ENCODE measurements at places on chromosomes 3 and 15.

DNA sequence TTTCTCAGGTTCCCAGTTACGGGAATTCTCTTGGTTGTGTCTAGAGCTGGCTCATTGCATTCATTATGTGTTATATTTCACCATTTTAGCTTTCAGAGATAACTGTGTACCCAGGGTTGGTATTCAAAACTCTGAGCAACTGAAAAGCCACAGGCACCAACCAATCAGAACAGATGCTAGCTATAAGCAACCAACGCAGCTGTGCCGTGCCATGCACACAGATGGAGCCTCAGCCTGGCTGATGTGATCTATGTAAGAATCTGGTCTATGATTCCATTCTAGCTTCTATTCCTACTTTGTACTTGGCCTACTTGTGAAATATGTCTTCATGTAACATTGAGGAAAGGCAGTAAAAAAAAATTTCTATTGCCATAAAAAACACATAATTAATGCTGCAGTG lies 95.0 kb upstream of the CCDC80 start:
- DNase-seq = no peak

GRCh38 chr3:24502690-24503089 lies 8.0 kb upstream of the THRB start:
- DNase-seq = no peak

DNA sequence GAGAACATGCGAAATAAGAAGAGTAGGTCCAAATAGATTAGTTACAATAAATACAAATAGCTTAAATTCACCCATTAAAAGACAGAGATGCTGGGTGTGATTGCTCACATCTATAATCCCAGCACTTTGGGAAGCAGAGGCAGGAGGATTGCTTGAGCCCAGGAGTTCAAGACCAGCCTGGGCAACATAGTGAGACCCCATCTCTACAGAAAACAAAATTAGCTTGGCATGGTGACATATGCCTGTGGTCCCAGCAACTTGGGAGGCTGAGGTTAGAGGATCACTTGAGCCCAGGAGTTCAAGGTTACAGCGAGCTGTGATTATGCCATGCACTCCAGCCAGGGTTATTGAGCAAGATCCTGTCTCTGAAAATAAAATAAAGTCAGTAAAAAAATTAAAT lies 109.1 kb upstream of the WNT5A start:
- no peak for DNase-seq

DNA sequence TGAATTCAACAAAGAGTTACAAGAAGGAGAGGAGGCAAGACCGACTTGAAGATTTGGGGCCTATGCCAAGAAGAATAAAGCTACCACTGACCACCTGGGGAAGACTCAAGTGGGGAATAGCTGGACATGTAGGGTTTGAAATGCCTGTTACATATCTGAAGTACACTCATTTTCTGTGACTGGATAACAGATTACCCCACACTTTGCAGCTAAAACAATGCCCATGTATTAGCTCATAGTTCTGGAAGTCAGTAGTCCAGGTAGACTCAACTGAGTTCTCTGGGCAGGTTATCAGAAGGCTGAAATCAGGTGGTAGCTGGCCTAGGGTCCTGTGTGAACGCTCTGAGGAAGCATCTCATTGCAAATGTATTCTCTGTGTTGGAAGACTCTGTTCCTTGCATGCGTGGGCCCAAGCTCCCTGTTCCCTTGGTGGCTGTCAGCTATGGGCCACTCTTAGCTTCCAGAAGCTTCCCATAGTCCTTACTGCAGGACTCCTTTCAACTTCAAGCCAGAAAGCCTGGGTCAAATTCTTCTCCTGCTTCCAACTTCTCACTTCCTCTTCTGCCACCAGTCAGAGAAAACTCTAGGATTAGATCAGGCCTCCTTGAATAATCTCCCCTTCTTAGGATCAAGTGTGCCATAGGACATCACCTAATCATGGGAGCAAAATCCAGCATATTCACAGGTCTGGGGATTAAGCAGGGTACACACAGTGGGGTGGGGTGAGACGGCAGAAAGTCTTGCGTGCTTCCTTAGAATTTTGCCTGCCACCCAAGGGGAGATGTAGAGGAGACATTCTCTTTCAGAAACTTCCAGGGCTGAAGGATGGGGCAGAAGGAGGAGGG lies 187.8 kb downstream of the SHQ1 start:
- DNase-seq = no peak

GRCh38 chr15:65363766-65364165 lies 14.0 kb downstream of the IGDCC3 start:
- DNase-seq = no peak

GRCh38 chr3:157713101-157713500 lies 209.9 kb upstream of the VEPH1 start:
- DNase-seq = no peak

DNA sequence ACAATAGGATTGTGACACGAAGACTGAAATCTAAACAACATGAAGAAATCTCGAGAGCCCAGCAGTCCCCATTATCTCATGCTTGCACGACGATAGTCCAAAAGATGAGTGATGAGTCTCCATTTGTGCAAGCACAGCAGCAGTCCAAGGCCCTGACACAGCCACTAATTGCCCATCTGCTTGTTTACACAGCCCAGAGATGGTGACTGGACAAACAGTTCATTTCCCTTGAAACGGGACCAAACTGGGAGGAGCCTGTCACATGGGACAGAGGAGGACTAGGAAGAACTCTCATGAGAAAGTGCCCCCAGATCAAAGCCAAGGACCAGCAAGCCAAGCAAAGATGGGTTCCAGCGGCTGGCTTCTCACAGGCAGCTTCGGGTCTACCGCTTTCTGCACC lies 121.0 kb downstream of the GREM1 start:
- peak; percentile 83 for DNase-seq

DNA sequence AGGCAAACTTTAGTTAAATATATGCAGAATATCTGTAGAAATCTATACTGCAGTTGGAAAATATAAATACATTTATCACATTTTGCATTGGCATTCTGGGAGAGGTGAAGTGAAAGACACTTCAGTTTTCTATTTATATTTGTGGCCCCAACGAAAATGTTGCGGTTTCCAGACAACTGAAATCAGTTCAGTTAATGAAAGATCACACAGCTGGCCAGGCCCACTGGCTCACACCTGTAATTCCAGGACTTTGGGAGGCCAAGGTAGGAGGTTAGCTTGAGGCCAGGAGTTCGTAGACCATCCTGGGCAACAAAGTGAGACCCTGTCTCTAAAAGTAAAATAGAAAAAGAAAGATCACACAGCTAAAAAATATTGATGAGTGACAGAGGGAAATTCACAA lies 11.9 kb upstream of the CLASP2 start:
- DNase-seq = no peak

- DNase-seq = peak; percentile 45
Observed at GRCh38 chr3:61560517-61561373, 626 bp upstream of the PTPRG start.

GRCh38 chr3:119529883-119530282 lies 29.5 kb downstream of the CD80 start:
- DNase-seq = no peak

- no peak for DNase-seq
Observed at GRCh38 chr3:113151461-113152031, 59.8 kb upstream of the BOC start.

GRCh38 chr3:51681453-51681852 lies 10.4 kb downstream of the TEX264 start:
- no peak for DNase-seq

DNA sequence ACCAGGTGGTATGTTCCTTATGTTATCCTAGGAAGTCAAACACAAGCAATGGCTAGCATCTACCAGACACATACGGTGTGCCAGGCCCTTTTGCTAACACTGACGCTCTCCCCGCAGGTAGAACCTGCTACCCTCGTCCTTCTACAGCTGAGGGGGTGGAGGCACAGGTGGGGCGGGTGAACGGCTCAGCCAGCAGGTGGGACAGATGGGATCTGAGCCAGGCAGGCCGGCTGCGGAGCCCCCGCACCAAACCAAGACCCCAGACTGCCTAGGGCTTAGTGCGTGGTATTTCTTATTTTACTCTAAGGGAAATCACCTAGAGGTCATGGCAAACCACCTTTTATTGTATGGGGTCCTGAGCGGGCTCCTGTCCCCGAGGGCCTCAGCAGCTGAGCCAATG lies 53.9 kb upstream of the PCSK6 start:
- DNase-seq = no peak

GRCh38 chr3:58398669-58399333 lies 34.8 kb downstream of the PDHB start:
- no peak for DNase-seq

DNA sequence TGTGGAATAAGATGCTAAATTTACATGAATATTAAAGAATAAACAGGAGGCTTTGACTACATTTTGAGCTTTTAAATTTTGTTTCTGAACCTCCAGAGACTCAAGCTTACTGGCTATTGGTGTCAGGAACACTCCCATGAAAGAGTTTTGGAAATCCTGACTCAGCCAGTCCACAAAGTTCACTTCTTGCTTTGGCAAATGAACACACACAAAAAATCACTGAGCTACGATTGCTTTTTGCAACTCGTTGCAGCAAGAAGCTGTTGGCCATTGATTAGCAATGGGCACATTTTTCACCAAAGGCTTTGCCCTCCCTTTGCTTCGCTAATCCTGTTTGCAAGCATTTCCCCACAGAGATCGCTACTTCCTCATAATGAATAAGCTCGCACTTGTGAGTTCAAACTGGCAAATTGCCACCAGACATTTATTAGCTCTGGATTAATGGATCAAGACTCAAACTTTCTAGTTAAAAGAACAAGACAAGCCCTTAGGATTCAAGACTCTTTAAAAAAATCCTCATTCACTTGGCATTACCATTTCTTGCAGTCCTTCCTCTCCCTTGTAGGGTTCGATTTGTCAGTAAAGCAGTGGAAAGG lies 343.2 kb upstream of the ONECUT1 start:
- no peak for DNase-seq

DNA sequence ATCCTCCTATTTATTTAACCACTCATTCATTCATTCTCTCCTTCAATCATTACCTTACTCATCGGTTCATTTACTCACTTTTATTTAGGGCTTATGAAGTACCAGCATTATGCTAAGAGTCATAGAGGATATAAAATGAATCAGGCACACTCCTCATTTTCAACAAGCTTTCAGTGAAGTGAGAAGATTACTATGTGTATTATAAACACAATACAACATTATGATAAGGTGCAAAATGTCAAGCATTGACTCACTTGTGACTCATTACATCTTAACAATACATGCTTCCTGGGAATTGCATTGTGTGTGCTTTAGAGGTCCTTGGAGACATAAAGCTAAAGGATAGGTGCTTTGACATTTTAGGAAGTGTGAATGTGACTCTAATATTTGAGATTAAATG lies 60.4 kb downstream of the PLAAT1 start:
- DNase-seq = no peak

DNA sequence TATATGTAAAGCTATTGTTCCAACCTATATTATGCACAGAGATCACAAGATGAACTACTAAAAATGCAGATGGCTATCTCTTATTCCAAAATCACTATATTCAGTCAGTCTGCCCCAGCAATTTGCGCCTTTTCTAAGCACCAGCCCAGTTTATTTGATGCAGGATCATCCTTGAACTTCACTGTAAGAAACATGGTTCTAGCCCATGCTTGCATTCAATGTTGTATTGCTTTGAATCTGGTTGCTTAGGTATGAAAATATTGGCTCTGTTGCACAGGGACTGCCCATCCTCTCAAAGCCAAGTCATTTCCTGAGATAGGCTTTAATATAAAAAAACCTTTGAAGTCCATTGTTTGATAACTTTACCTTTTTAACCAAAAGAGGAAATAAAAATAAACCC lies 170.5 kb upstream of the LRIG1 start:
- DNase-seq = no peak

DNA sequence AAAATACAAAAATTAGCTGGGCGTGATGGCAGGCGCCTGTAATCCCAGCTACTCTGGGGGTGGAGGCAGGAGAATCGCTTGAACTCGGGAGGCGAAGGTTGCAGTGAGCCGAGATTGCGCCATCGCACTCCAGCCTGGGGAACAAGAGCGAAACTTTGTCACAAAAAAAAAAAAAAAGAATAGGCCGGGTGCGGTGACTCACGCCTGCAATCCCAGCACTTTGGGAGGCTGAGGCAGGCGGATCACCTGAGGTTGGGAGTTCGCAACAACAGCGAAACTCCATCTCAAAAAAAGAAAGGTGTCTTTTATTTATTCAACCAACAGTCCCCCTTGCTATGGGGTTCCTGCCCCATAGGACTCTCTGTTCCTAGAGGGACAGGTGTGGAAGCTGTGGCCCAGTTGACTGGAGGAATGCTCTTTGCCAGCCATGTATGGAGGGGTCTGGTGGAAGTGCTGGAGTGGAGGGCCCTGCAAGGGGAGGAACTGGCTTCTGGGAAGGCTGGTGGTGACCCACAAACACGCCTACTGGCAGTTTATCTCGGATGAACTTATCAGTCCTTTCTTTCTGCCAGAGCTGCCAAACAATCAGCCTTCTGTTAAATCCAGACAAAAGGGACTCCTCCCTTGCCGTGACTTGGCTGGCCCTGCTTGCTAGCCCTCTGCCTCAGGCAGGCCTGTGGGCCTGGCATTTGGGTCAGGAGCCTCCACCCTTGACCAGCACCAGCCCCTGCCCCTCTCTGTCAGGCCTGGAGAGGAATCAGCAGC lies 4.6 kb upstream of the DAG1 start:
- DNase-seq = no peak

- DNase-seq = no peak
Observed at GRCh38 chr3:14562121-14562890, 22.2 kb upstream of the GRIP2 start.

GRCh38 chr15:68615301-68615700 lies 36.5 kb downstream of the CORO2B start:
- no peak for DNase-seq

DNA sequence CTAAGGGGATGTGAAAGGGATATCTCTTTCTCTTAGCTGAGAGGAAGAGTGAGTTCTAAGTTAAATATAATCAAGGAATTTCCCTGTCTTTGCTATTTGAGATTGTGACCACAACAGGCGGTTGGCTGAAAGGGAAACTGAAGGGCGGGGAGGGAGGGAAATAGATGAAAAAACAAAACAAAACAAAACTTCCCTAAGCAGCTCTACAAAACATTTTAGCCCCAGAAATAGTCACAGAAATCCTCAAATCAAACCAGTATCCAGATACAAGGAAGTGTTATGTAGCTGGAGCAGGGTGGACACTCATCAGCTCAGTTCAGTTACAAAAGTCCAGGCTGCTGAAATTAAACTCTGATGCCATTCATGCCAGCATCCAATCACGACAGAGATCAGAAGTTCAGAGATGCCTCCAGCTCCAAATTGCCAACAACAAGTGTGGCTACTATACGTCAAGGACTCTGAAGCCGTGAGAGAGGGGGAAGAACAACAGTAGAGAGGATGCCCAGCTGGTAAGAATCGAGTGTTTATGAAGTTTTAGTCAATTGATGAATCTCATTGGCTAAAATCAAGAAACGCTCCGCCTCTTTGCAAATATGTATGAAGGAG lies 319 bp upstream of the TP63 start:
- no peak for DNase-seq
